Lung (tissue), 17 donors: ENCODE measurements at places on chromosomes 13 and 19. TPM values are rescaled to one million over a fixed set of nuclear protein-coding genes. Genes with fewer than 3 reads are reported as not detected.

GRCh38 chr19:8069096-8069973 lies 16.8 kb downstream of the CCL25 start:
- DNase-seq: no peak
- H3K27me3 ChIP-seq: no peaks in the 10 kb centered on the region
- H3K27ac ChIP-seq: no peak overlapping the region

GRCh38 chr19:56727677-56728076 lies 56.1 kb upstream of the ZNF835 start:
- H3K36me3 ChIP-seq: no peaks in the 10 kb centered on the region
- no peaks in the 10 kb centered on the region for H3K4me1 ChIP-seq
- no peaks in the 10 kb centered on the region for H3K27me3 ChIP-seq
- DNase-seq: no peak
- H3K4me3 ChIP-seq: no peak overlapping the region

DNA sequence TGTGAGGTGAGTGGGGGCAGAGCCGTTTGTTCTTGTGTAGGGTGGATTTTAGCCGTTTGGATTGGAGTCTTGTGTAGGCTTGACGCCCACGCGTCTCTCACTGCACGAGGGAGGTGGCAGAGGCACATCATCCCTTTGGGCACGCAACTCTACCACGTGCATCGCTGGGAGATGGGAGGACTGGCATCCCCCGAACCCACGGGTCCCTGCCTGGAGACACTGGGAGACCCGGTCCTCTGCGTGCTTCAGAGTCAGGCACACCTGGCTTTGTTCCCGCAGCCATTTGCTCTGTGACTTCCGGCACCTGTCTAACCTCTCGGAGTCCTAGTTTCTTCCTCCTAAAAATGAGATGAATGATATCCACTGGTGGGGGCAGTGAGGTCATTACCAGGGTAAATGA lies 6.4 kb downstream of the ARHGEF7 start:
- no peak for DNase-seq
- peaks cover 41% of the 10 kb centered on the region for H3K27me3 ChIP-seq
- no peak overlapping the region for H3K4me3 ChIP-seq
- H3K27ac ChIP-seq: no peak overlapping the region
- H3K4me1 ChIP-seq: peaks cover 4% of the 10 kb centered on the region

- no peak overlapping the region for H3K4me3 ChIP-seq
- peaks cover 4% of the 10 kb centered on the region for H3K36me3 ChIP-seq
- H3K4me1 ChIP-seq: no peaks in the 10 kb centered on the region
Observed at GRCh38 chr19:5042556-5042955, 73.6 kb downstream of the KDM4B start.

- no peaks in the 10 kb centered on the region for H3K36me3 ChIP-seq
- H3K27ac ChIP-seq: peak overlapping the region; percentile 69
- DNase-seq: no peak
- no peak overlapping the region for H3K4me3 ChIP-seq
- peaks cover 18% of the 10 kb centered on the region for H3K4me1 ChIP-seq
Observed at GRCh38 chr19:2046046-2046907, 4.8 kb downstream of the MKNK2 start.

- H3K27ac ChIP-seq: no peak overlapping the region
- H3K36me3 ChIP-seq: peaks cover 15% of the 10 kb centered on the region
- DNase-seq: no peak
- H3K27me3 ChIP-seq: no peaks in the 10 kb centered on the region
Observed at GRCh38 chr13:98549728-98550317, 27.1 kb downstream of the STK24 start.

- no peak overlapping the region for H3K4me3 ChIP-seq
- DNase-seq: no peak
- H3K27ac ChIP-seq: no peak overlapping the region
- no peaks in the 10 kb centered on the region for H3K27me3 ChIP-seq
Observed at GRCh38 chr19:4709440-4710280, 14.0 kb downstream of the DPP9 start.

DNA sequence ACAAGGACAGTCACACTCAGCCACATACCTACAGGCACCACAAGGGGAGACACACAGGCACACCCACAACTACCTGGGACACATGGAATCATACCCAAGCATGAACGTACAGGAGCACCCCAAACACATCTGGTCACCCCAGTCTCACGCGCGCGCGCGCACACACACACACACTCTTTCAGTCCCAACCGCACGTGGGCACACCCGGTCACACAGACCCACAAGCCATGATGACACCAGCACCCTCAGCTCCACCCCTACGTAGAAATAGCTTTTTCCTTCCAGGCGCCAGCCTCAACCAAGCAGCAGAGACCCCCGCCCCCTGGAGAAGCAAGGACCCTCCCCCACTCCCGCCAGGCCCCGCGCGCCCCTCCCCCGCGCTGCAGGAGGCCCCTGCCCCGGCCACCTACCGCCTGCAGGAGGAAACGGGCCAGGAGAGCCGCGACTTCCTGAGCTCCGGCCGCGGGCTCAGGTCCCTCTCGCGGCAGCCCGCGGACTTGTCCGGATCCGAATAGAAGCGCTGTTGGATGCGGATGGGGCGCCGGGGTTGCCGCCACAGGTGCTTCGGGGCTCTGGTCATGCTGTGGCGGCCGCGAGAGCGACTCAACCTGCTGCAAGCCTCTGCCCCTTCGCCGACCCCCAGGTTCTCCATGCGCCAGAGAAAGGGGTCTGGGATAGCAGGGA lies 6.4 kb upstream of the PDE4C start:
- H3K4me1 ChIP-seq: no peaks in the 10 kb centered on the region
- no peak overlapping the region for H3K4me3 ChIP-seq
- DNase-seq: no peak
- no peak overlapping the region for H3K27ac ChIP-seq
- H3K36me3 ChIP-seq: no peaks in the 10 kb centered on the region

DNA sequence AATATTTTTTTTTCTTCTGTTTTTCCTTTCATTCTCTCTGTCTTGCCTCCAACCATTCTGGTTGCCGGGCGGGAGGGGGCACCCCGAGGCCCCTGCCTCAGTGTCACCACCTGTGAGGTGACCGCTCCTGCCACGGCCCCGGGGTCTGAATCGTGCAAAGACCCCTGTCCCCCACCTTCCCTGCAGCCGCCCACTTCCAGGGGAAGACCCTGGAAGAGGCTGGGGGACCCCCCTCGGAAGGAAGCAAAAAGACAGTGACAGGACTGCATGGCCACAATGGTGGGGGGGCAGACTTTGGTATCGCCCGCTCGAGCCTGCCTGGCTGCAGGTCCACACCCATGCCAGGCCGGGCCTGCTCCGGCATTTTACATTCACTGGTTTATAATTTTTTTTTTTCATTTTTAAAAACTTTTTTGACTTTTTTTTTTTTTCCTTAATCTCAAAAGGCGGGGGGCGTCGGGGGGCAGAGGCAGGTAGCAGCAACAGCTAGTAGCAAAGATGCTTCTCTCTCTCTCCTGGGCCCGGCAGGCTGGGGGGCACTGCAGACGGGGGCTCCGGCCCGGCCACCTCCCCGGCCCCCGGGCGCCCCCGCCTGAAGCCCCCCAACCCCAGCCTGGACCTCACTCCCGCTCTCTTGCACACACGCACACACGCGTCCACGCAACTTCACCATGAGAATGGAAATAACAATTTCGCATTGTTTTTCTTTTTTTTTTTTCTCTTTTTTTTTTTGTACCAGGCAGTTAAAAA lies 22.6 kb downstream of the ZBTB7A start:
- H3K27ac ChIP-seq: no peak overlapping the region
- no peaks in the 10 kb centered on the region for H3K27me3 ChIP-seq
- peaks cover 19% of the 10 kb centered on the region for H3K4me1 ChIP-seq
- peaks cover 32% of the 10 kb centered on the region for H3K36me3 ChIP-seq

GRCh38 chr13:110491869-110492678 lies 69.4 kb downstream of the RAB20 start:
- peaks cover 38% of the 10 kb centered on the region for H3K36me3 ChIP-seq
- H3K27me3 ChIP-seq: no peaks in the 10 kb centered on the region
- no peak for DNase-seq
- H3K4me3 ChIP-seq: no peak overlapping the region

- no peaks in the 10 kb centered on the region for H3K27me3 ChIP-seq
- no peak overlapping the region for H3K27ac ChIP-seq
- no peak for DNase-seq
- H3K4me3 ChIP-seq: no peak overlapping the region
- H3K36me3 ChIP-seq: no peaks in the 10 kb centered on the region
Observed at GRCh38 chr13:59663707-59664106, 500.0 kb downstream of the DIAPH3 start.

DNA sequence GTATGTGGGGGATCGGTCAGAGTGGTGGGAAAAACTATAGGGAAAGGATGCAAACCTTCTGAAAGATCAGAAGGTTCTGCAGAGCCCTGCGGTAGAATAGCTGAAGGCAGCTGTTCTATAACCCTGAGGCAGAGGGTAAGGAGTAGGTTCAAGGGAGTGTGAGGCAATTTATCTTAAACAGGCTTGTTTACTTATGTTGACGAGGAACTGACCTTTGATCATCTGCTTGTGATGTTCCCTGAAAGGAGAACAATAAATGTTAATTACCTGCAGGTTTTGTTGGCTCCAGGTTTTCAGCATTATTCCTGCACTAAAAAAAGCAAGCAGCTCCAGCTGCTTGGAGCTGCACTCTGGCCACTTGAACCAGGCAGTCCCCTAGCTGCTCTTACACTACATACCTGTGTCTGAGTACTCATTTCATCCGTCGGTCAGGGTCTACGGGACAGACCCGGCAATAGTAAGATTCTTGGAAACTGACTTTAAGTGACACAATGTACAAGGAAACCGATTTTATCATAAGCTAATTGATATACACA lies 202.1 kb downstream of the TBC1D4 start:
- H3K4me3 ChIP-seq: no peak overlapping the region
- no peak overlapping the region for H3K27ac ChIP-seq
- H3K27me3 ChIP-seq: no peaks in the 10 kb centered on the region
- H3K36me3 ChIP-seq: peaks cover 6% of the 10 kb centered on the region
- H3K4me1 ChIP-seq: no peaks in the 10 kb centered on the region
- DNase-seq: no peak

DNA sequence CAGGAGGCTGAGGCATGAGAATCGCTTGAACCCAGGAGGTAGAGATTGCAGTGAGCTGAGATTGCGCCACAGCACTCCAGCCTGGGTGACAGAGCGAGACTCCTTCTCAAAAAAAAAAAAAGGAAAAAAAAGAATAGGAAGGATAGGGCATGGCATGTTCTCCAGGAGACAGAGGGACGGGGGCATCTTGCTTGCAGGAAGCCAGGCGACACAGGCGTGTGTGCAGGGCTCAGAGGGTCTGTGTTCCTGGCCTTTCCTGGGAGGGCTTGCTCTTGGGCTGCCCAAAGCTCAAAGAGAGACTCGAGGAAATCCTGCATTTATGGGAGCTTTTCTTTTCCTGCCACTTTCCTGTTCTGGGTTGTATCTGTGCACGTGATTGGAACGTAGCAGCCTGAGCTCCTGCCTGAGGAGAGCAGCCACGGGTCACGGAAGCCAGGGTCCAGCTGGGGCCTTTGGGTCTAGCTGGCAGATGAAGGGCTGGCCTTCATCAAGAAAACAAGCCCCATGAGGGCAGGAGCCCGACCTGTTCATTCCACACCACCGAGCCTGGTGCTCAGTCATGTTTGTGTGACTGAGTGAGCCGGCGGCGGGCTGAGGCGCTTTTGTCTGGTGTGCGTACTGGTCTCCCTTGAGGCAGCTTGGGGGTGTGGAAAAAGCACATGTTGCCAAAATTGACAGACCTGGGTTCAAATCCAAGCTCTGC lies 44.5 kb downstream of the CAPN12 start:
- peaks cover 13% of the 10 kb centered on the region for H3K36me3 ChIP-seq
- no peak for DNase-seq
- peaks cover 21% of the 10 kb centered on the region for H3K4me1 ChIP-seq
- peak overlapping the region; percentile 59 for H3K27ac ChIP-seq
- no peaks in the 10 kb centered on the region for H3K27me3 ChIP-seq

- H3K4me1 ChIP-seq: no peaks in the 10 kb centered on the region
- DNase-seq: no peak
- H3K36me3 ChIP-seq: no peaks in the 10 kb centered on the region
- H3K27ac ChIP-seq: no peak overlapping the region
Observed at GRCh38 chr13:23391752-23392151, 41.8 kb downstream of the SACS start.

GRCh38 chr19:38781058-38781457 lies 7.7 kb upstream of the LGALS7 start:
- no peak overlapping the region for H3K4me3 ChIP-seq
- no peak overlapping the region for H3K27ac ChIP-seq
- H3K27me3 ChIP-seq: no peaks in the 10 kb centered on the region
- H3K4me1 ChIP-seq: no peaks in the 10 kb centered on the region

DNA sequence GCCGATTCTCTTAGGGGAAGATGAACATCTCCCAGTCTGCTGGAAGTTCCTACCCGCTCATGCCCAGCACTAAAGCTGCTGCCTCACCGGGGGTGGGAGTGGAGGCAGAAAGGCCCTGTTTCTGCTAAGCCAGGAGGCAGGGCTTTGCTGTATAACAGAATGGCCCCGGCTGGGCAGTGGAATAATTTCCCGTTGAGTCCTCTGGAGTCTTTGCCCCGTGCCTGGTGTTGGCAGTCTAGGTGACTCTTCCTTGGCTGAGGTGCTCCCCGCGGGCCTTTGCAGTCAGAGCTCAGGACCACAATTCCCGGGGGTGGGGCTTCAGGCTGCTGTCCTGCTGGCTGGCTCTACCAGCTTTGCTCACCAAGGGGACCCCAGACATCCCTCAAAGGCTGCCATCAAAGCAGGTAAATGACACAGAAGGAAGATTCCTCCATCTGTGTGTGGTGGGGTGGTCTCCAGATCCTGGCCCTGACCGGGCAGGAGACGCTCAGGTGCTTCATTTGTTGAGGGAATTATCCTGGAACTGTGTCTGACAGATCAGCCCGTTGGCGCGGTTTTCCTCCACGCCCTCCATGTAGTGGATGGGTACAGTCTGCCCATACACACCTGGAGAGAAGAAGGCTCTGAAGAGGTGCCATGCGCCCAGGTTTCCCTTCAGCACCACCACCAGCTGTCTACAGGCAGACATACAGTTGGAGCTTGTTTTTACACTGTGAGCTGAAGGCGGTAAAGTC lies 209.9 kb downstream of the TEX29 start:
- H3K4me1 ChIP-seq: peaks cover 4% of the 10 kb centered on the region
- H3K27me3 ChIP-seq: peaks cover 67% of the 10 kb centered on the region
- H3K27ac ChIP-seq: no peak overlapping the region
- H3K36me3 ChIP-seq: no peaks in the 10 kb centered on the region

- no peak for DNase-seq
- H3K4me3 ChIP-seq: no peak overlapping the region
- H3K27me3 ChIP-seq: no peaks in the 10 kb centered on the region
- peaks cover 26% of the 10 kb centered on the region for H3K36me3 ChIP-seq
Observed at GRCh38 chr19:32415669-32416068, 10.1 kb downstream of the DPY19L3 start.

GRCh38 chr19:19866611-19867248 lies 1.0 kb downstream of the ZNF253 start:
- no peaks in the 10 kb centered on the region for H3K36me3 ChIP-seq
- peak overlapping the region; percentile 95 for H3K27ac ChIP-seq
- H3K27me3 ChIP-seq: no peaks in the 10 kb centered on the region
- peak overlapping the region; percentile 57 for H3K4me3 ChIP-seq
- peak; percentile 43 for DNase-seq

The PCP2 gene
- 0.60 TPM for total RNA-seq

The CD37 gene
- total RNA-seq: 33.9 TPM

The PLEKHF1 gene
- total RNA-seq: 5.7 TPM

The PEX11G gene
- total RNA-seq: 4.1 TPM

The CEACAM3 gene
- total RNA-seq: 4.3 TPM

The ADPRHL1 gene
- 1.4 TPM for total RNA-seq
